ENCODE measurements at places on chromosomes 1 and 21. TPM values are rescaled to one million over a fixed set of nuclear protein-coding genes. Genes with fewer than 3 reads are reported as not detected.

Gene PGLYRP4
- total RNA-seq, result not detected

Gene OR2L2
- under 0.01 TPM for total RNA-seq

Gene CCDC190
- total RNA-seq, result 1.1 TPM

Gene CD1B
- total RNA-seq, result not detected

Gene HSPA6
- 0.88 TPM for total RNA-seq

Gene S100A9
- 0.59 TPM for total RNA-seq

Gene BLACAT1
- not detected for total RNA-seq

Gene FALEC
- total RNA-seq, result 0.36 TPM

Gene C4BPB
- not detected for total RNA-seq

Gene NBPF1
- total RNA-seq, result 71.6 TPM

Gene TFAP2E
- total RNA-seq, result 0.29 TPM

Gene RYR2
- total RNA-seq, result not detected

Gene PTPN22
- 1.1 TPM for total RNA-seq

Gene NCAM2
- total RNA-seq, result 15.3 TPM

Gene DDAH1
- total RNA-seq, result 89.6 TPM

Gene OR2L5
- not detected for total RNA-seq

Gene FAM43B
- under 0.01 TPM for total RNA-seq

Gene THEM4
- 13.8 TPM for total RNA-seq

Gene ANGPTL1
- 12.1 TPM for total RNA-seq

Gene PDE4B
- 19.2 TPM for total RNA-seq

Gene PALMD
- 5.6 TPM for total RNA-seq

Gene SLC16A4
- 76.0 TPM for total RNA-seq

Gene PRDX6
- 140 TPM for total RNA-seq

Gene TRABD2B
- under 0.01 TPM for total RNA-seq

Gene FCGR2B
- not detected for total RNA-seq

Gene SPRR5
- not detected for total RNA-seq
